GM10248 (cell line): ENCODE measurements at places on chromosomes 12 and 14.

DNA sequence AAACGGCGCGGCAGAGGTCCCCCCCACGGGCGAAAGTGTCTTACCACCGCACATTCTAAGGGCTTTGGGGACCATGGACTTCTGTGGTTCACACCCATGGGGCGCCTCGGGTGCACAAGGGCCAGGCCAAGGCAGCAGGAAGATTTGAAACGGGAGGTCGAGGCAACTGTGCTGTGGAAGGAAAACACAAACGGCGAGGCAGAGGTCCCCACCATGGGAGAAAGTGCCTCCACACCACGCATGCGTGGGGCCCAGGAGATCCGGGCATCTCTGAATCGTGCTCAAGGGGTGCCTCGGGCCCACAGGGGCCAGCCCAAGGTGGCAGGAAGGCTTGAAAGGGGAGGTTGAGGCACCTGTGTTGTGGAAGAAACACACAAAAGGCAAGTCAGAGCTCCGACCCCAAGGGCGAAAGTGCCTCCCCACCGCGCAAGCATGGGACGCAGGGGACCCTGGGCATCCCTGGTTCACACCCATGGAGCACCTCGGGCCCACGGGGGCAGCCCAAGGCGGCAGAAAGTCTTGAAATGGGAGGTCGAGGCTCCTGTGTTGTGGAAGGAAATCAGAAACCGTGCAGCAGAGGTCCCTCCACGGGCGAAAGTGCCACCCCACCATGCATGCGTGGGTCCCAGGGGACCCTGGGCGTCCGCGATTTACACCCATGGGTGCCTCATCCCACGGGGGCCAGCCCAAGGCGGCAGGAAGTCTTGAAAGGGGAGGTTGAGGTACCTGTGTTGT is 371.0 kb downstream of the ALG10 start:
- DNase-seq, result peak; percentile 1

GRCh38 chr12:115002434-115002833 is 318.5 kb upstream of the TBX3 start:
- DNase-seq, result no peak

GRCh38 chr12:57138526-57139272 is 8.7 kb downstream of the LRP1-AS start:
- DNase-seq, result no peak

- no peak for DNase-seq
Observed at GRCh38 chr12:29945904-29946303, 162.2 kb upstream of the TMTC1 start.

GRCh38 chr14:75978249-75978731 is 3.5 kb downstream of the TGFB3 start:
- no peak for DNase-seq
